ENCODE measurements at places on chromosomes 13 and 19. TPM values are rescaled to one million over a fixed set of nuclear protein-coding genes. Genes with fewer than 3 reads are reported as not detected.

DNA sequence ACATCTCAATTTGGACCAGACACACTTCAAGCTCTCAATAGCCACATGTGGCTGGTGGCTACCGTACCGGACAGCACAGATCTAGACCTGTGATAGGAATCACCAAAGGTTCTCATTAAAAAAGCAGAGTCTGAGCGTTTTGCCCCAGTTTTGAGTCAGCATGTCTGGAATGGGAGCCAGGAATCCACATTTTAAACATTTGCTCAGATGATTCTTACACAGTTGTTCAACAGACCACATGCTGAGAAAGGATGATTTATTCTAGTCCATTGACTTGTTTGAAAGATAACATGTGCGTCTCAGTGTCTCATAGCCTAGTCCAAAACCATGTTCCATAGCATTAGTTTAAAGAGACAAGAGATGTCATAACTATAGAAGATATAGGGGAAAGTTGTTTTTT, 53.4 kb downstream of the FLT3 start:
- no peak overlapping the region for H3K4me3 ChIP-seq
- no peaks in the 10 kb centered on the region for H3K36me3 ChIP-seq
- H3K27me3 ChIP-seq: no peaks in the 10 kb centered on the region
- no peak overlapping the region for H3K27ac ChIP-seq
- H3K4me1 ChIP-seq: no peaks in the 10 kb centered on the region

DNA sequence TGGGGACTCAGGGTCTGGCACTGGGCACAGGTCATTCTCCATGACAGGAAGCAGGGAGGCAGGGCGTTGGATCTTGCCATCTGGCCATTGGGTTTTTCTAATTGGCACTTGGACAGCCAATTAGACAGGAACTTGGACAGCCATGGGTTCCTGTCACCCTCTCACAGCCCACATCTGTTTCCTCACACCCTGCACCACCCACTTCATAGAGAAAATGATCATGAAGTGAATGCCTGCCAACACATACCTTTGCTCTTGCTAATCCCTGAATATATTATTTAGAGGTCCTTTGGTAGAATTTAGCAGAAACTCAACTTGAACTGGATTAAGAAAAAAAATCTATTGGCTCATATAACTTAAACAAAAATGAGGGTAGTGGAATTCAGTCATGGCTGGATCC, 4.9 kb upstream of the OLFM2 start:
- H3K4me1 ChIP-seq: peaks cover 2% of the 10 kb centered on the region
- no peak overlapping the region for H3K27ac ChIP-seq
- H3K36me3 ChIP-seq: no peaks in the 10 kb centered on the region
- no peak overlapping the region for H3K4me3 ChIP-seq
- H3K27me3 ChIP-seq: no peaks in the 10 kb centered on the region
- no peak for DNase-seq

DNA sequence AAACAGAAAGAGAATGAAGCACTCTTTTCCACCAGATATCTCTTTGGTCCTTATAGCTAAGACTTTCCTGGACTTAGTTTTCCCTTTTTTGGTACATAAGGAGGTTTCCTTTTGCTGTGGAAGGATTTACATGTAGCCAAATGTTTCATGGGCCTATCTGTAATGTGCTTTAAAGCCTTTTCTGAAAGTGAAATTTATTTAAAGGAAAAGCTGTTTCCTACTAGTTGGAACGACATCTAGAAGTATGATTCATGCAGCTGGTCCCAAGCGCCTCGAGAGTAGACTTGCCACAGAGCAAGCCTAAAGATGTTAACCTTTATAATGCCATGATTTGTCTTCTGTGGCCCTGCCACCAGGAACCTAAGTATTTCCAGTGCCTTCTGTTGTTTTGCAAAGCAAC, 390.3 kb downstream of the DLEU7 start:
- DNase-seq: no peak
- H3K4me1 ChIP-seq: no peaks in the 10 kb centered on the region

DNA sequence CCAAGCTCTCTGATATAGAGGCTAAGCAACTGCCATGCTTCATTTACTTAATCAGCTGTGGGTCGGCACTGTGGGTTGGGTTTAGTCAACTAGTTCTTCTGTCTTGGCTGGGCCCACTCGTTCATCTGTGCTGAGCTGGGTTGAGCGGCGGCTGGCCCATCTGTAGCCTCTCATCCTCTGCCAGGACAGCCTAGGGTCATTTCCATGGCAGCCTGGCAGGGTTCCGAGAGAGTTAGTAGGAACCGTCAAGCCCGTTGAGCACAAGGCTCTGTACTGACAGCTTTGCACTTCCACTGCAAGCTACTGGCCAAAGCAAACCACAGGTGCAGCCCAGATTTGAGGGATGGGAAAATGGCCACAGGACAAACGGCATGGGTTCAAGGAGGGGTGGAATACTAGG, 6.6 kb upstream of the ZNF835 start:
- no peaks in the 10 kb centered on the region for H3K36me3 ChIP-seq
- no peak overlapping the region for H3K27ac ChIP-seq
- no peaks in the 10 kb centered on the region for H3K27me3 ChIP-seq
- H3K4me1 ChIP-seq: no peaks in the 10 kb centered on the region
- no peak overlapping the region for H3K4me3 ChIP-seq

GRCh38 chr13:106533101-106533942, 2.1 kb downstream of the EFNB2 start:
- H3K27ac ChIP-seq: peak overlapping the region; percentile 44
- no peaks in the 10 kb centered on the region for H3K27me3 ChIP-seq
- H3K4me3 ChIP-seq: peak overlapping the region; percentile 63
- no peaks in the 10 kb centered on the region for H3K36me3 ChIP-seq

GRCh38 chr13:111661052-111661451, 340.6 kb downstream of the TEX29 start:
- H3K27ac ChIP-seq: no peak overlapping the region
- no peaks in the 10 kb centered on the region for H3K27me3 ChIP-seq
- H3K36me3 ChIP-seq: no peaks in the 10 kb centered on the region
- H3K4me3 ChIP-seq: no peak overlapping the region
- no peak for DNase-seq

DNA sequence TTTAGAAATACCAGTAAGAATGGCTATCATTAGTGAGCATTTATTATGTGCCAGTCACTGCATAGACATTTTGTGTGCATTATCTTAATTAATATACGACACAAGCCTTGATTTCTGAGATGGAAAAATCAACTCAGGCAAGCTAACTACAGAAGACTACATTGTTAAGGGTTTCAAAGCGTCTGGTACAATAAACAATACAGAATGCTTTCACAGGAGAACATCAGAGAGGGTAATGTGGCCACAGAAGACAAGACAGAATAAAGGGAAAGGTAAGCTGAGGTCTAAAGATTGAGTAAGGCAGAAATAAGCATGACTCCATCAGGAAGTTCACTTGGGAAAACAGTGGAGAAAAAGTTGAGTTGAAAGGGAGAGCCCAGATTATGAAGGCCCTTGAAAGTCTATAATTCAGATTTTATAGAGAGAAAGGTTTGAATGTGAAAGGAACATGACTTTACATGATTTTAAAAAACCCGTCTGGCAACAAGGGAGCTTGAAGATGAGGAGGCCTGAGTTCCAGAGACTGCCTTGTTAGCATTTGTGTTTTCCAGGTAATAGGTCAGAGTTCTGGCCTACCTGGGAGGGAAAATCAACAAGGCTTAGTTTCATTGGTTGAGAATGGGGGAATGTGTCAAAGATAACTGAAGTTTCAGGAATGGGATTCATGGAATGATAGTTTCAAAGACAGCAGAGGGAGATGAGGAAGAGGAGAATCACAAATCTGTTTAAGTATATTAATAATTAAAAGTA, 1.8 kb upstream of the MBNL2 start:
- H3K27me3 ChIP-seq: no peaks in the 10 kb centered on the region
- H3K36me3 ChIP-seq: no peaks in the 10 kb centered on the region
- H3K4me3 ChIP-seq: no peak overlapping the region

DNA sequence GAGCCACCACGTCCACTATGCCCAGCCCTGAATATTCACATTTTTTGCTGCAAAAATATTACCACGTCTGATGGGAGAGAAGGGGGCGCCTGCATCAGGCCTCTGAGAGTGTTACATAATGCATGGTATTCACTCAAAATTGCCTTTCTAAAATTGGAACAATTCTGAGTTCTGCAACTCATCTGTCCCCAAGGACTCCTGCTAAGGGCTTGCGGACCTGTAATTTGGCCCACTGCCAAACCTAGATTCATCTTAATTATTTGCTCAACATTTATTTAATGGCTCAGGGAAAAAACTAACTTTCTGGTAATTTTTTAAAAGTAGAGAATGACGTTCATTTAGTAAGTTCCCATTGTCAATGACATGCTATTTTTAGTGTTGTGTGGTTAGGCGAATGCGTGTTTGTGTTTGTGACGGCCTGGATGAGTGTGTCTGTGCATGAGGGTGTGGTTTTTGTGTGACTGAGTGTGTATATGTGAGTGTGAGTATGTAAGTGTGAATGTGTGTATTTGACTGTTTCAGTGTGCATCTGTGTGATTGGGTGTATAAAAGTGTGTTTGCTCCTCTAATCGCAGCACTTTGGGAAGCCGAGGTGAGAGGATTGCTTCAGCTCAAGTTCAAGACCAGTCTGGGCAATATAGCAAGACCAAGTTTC, 8.8 kb downstream of the INAFM1 start:
- no peak for DNase-seq
- H3K4me1 ChIP-seq: no peaks in the 10 kb centered on the region
- no peak overlapping the region for H3K27ac ChIP-seq
- H3K4me3 ChIP-seq: no peak overlapping the region
- H3K27me3 ChIP-seq: no peaks in the 10 kb centered on the region

DNA sequence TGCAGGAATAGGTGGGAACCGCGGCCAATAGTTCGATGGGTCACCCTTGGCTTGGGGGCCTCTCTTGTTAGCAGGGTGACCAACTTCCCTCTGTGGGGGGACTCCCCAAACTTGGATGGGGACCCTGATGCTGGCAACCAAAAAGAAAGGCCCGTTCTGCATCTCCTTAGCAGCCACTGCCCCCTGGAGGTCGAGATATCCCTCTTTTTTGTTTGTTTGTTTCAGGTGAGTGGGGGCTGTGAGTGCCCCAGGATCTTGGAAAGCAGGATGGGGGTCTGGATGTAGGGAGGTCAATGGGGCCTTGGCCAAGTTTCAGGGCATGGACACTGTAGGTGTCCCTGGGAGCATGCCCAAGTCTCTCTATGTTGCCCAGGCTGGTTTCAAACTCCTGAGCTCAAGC, 7.7 kb upstream of the CRTC1 start:
- no peak overlapping the region for H3K27ac ChIP-seq
- H3K4me3 ChIP-seq: no peak overlapping the region
- peaks cover 15% of the 10 kb centered on the region for H3K4me1 ChIP-seq
- no peaks in the 10 kb centered on the region for H3K36me3 ChIP-seq
- no peaks in the 10 kb centered on the region for H3K27me3 ChIP-seq

DNA sequence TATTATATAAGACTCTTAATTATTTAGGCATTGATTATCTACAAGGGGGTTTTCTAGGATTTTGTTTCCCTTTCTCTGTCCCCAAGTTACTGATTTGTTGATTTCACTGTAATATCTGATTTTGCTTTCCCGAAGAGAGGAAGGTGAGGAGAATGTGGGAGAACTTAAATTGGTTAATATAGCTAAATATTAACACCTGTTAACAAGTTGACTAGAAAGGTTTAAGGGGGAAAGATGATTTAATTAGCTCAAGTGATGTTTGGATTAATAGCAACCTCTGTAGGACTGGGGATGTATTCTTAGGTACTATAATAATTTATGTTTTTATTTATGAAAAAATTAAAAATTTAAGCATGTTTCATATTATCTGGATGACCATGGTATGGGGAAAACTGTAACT, 35.1 kb downstream of the SPATA13 start:
- DNase-seq: no peak
- H3K27ac ChIP-seq: no peak overlapping the region
- no peaks in the 10 kb centered on the region for H3K27me3 ChIP-seq

DNA sequence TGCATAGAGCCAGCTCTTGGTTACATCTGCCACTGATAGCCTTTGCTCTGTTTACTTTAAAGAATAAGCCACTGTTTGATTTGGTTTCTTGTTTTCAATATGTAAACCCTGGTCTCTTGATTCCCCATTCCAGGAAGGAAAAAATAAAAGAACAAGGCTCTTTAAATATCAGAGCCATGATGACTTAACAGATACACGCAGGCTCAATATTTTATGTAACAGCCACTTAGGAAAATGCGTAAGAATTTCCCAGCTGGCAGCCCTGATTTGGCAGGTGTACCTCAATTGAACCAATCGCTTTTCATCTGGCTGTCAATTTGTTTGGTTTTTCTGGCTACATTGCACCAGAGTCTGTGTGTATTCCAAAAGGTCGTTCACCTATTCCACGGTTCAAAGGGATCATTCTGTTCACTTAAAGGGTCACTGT, 65.6 kb downstream of the IRS2 start:
- H3K4me3 ChIP-seq: no peak overlapping the region
- H3K36me3 ChIP-seq: no peaks in the 10 kb centered on the region
- H3K27me3 ChIP-seq: no peaks in the 10 kb centered on the region
- H3K4me1 ChIP-seq: no peaks in the 10 kb centered on the region

ZNF772 gene
- 45.9 TPM for total RNA-seq

PNMA8A gene
- 14.4 TPM for total RNA-seq

ACTMAP gene
- 4.1 TPM for total RNA-seq
